ENCODE measurements at places on chromosomes 2 and 18.

- no peak for DNase-seq
Observed at GRCh38 chr2:10971161-10971887, 59.6 kb downstream of the KCNF1 start.

- DNase-seq: no peak
Observed at GRCh38 chr2:181672255-181673008, 7.9 kb downstream of the NEUROD1 start.

DNA sequence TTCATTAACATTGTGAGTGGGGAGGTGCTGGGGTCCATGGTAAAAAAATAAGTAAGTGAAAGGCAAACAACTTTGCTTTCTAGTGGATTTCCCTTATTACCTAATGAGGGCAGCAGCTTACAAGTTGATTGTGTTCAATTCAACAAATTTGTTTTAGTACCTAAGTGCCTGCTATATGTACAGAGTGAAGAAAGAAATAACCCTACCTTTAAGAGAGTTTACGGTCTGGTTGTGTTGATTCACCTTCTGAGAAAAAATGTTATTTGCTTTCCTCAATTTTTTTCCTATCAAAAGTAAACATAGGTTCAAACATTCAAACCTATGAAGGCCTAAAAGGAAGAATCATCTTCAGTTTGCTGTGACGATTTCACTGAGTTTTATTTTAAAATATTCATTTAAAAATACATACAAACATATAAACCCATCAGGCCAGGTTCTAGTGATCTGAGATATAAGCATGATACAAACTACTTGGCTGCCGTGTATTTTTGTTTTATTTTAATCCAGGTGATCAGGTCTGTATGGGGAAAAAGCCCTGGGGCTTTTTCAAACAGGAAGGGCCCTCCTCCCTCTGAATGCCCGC lies 1.5 kb upstream of the SPTBN1 start:
- DNase-seq: no peak

DNA sequence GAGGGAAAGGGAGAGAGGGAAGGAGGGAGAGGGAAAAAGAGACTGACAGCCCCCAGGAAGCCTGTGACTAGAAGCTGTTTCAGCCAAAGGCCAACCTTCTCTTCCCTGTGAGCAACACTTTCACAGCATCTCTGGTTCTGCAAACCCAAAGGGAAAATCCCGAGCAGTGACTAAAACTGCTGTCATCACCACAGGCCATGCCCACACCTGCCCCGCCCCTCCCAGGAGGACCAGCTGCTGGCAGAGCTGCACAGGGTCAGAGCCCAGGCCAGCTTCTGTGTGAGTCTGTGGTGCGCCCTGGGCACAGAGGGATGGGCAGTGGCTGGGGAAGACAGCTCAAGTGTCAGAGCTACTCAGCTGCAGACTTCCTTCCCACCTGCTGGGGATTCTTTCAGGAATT lies 64.9 kb upstream of the OTOS start:
- peak; percentile 46 for DNase-seq

- no peak for DNase-seq
Observed at GRCh38 chr2:69186614-69187013, 173.6 kb downstream of the ANTXR1 start.

- DNase-seq: no peak
Observed at GRCh38 chr2:238861766-238862315, 14.0 kb downstream of the TWIST2 start.

GRCh38 chr2:145682546-145683157 lies 1162.7 kb upstream of the ZEB2 start:
- peak; percentile 56 for DNase-seq

DNA sequence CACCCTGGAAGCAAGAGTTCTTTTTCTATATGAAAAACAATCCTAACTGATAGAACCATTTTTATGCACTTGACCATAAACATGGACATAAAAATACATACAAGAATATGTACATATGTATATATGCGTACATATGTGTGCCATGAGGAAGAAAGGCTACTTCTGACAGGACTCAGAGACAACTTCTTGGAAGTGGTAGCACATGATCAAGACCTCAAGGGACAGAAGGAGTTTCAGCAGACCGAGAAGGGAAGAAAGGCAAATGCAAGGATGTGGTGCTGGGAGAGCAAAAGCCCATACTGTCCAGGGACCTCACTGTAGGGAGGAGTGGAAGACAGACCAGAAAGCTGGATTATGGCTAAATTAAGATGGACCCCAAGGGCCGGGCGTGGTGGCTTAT lies 11.4 kb upstream of the NPAS2 start:
- no peak for DNase-seq

GRCh38 chr18:52764316-52764715 lies 424.3 kb downstream of the DCC start:
- no peak for DNase-seq

GRCh38 chr2:230268606-230269243 lies 43.2 kb downstream of the SP140 start:
- DNase-seq: peak; percentile 27

DNA sequence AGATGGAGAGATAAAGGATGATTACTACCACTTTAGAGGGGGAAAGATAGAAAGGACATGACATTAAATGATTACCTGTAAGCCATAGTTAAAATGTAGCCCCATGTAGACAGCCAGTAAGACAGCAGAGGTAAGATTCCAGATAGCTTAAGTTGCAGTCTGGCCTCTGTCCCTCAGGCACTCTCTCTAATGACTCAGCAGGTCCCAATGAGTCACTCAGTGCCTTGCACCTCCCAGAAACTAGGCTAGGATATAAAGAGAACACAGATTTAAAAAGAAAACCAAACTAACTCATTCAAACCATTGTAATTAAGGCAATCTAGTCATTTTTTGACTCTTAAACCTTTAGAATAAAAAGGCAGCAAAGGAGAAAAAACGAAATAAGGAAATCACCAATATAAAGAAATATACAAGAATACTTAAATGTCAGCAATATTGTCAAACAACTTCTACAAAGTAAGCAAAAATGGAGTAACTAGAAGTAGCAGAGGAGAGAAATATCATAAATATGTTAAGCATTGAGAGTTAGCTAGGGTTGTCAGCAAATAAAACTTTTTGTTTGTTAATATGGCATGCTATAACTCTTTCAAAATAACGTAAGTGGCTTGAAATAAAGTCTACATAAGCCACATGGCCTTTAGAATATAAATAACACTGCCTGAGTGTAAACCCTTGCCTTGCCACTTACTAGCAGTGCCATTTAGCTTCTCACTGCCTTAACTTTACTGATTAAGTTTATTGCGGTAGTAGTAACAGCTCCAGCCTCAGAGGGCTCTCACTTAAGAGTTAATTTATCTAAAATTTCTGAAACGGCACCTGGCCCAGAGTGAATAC lies 48.5 kb downstream of the SOCS6 start:
- peak; percentile 86 for DNase-seq

- DNase-seq: no peak
Observed at GRCh38 chr2:47021301-47022009, 105.8 kb upstream of the MCFD2 start.

DNA sequence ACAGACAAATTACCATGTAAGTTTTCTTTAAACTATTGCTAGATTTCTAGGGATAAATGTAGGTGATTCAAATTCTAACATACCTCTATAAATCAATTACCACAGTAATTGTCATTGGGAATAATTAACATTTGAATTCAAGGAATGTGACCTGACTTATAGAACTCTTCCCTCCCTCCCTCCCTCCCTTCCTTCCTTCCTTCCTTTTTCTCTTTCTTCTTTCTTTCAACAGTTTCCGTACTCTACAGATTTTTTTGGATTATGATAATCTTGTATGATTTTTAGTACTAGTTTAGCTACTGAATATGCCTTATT lies 18.2 kb upstream of the FTCDNL1 start:
- no peak for DNase-seq

DNA sequence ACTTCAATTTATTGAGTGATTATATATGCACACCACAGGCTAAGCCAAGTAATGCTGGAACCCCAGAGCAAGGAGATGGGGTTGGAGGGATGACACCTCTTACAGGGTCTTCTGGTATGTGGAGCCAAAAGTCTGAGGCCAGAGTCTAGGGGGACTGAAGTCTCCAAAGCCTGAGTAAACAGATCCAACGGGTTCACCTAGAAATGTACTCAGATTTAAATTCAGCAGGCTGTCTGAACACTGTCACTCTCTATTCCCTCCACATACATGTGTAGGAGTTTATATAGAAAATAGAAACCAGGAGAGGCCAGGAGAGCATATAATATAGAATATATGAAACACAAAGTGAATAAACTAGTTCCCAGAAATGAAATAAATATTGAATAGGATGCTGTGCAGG lies 76.1 kb downstream of the PPP1R1C start:
- no peak for DNase-seq

GRCh38 chr2:42918041-42918440 lies 125.7 kb upstream of the HAAO start:
- DNase-seq: no peak

DNA sequence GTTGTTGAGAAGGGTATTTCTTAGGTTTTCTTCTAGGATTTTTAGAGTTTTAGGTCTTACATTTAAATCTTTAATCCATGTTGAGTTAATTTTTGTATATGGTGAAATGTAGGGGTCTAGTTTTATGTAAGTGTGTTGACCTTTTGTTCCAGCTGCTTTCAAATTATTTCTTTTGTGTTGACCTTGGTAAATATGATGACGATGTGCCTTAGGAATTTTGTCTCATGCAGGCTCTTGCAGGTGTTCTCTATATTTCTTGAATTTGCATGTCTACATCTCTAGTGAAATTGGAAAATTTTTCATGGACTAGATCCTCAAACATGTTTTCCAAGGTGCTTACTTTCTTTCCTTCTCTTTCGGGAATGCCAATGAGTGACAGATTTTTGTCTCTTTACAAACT lies 1609.3 kb upstream of the ZEB2 start:
- DNase-seq: no peak

DNA sequence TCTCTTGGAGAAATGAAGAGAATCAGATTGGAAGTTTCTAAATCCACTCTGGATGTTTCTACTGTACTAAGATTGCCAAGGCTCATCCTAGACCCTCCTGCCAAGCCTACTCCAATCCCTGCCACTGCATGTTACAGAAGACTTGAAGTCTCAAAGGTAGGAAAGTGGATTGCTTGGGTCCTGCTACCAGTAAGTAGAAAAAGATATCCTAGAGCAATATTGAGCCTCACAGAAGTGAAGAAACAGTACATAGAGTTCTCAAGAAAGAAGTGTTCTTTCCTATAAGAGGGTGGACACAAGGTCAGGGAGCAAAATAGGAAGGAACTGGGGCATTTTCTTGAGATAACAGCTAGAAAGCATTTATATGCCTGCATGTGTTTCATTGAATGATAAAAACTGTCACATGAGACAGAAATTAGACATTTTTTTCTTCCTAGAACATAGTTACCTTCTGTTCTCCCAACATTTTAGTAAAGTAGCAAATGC lies 232.9 kb downstream of the RBM43 start:
- no peak for DNase-seq

DNA sequence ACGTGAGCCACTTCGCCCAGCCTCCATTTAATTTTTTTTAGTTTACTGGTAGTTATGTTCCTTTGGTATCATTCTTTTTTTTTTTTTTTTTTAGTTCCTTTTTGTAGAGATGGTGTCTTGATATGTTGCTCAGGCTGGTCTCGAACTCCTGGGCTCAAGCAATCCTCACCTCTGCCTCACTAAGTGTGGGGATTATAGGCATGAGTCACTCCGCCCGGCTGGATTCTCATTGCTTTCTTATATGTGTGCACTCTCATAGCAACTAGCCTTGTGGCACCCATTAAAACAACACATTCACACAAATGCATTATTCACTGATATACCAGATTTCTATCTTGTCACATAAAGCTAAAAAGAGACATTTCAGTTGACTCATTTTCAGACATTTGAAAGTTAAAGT lies 4.2 kb downstream of the TTC27 start:
- peak; percentile 21 for DNase-seq
